ENCODE measurements at places on chromosomes 13 and 19.

- no peak for DNase-seq
Measured at GRCh38 chr13:49932868-49933267, 3.3 kb downstream of the SPRYD7 start.

DNA sequence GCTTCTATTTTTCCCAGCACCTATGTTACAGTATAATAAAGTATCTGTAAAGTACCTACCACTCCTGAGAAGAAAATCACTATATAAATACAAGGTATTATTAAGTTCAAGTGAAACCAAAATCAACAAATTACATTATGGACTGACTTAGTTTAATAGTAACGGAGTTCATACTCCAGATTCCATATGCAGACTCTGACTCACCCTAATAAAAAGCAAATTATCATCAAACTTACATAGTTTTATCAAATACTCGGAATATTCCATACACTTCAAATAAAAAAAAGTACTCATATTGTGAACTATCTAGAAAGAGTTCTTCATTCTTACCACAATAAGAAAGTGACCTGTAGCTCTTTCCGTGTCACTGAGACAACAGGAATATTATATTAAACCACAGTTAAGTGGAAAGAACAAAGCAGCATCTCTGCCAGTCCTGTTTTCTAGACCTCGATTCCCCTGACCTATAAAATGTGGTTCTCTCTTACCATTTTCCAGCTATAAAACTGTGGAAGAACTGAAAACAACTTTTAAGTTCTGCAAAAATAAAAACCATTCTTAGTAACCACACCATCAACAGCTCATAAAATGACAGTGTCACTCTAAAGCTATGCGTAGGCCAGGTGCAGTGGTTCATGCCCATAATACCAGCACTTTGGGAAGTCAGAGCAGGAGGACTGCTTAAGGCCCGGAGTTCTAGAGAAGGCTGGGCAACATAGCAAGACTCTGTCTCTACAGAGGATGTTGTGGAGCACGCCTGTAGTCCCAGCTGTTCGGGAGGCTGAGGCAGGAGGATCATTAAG lies 42.6 kb downstream of the USP12 start:
- no peak for DNase-seq

- no peak for DNase-seq
Measured at GRCh38 chr19:12948612-12949362, 3.1 kb downstream of the RAD23A start.

DNA sequence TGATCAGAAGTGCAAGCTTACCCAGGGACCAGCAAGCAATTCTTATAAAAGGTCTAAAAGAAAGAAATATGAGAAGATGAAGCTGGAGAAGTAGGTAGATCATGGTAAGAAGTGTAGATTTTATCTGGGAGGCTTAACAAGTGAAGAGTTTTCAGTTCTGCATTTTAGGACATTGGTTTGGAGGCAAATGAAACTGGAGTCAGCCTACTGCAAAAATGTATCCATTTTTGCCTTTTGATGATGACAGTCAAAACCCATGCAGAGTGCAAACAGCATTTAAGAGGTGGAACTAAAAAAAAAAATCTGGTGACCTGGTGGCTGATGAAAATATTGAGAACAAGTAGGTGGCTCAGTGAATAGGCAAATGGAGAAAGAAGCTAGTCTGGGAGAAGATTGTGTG lies 216.9 kb downstream of the DNAJC15 start:
- DNase-seq, result no peak

- no peak for DNase-seq
Measured at GRCh38 chr13:96730676-96731075, 263.6 kb downstream of the OXGR1 start.

DNA sequence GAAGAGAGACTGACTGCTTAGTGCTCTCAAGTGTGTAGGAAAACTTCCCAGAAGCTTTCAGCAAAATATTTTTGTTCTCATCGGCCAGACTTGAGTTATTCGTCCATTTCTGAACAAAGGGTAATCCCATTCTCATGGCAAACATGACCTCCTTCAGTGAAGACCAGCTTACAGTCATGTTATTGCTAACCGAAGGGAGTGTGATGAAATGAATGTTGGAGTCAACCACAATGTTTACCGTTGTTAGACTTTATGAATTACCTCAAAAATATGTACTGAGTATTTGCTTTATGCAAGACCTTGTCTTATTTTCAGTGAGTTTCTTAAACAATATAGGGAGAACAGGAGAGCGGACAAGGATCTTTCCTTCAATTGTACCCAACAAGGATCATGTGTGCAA lies 228.6 kb downstream of the LMO7 start:
- no peak for DNase-seq

GRCh38 chr19:2034729-2035589 lies 16.1 kb downstream of the MKNK2 start:
- no peak for DNase-seq

GRCh38 chr19:34188408-34188807 lies 16.1 kb downstream of the LSM14A start:
- DNase-seq, result no peak

DNA sequence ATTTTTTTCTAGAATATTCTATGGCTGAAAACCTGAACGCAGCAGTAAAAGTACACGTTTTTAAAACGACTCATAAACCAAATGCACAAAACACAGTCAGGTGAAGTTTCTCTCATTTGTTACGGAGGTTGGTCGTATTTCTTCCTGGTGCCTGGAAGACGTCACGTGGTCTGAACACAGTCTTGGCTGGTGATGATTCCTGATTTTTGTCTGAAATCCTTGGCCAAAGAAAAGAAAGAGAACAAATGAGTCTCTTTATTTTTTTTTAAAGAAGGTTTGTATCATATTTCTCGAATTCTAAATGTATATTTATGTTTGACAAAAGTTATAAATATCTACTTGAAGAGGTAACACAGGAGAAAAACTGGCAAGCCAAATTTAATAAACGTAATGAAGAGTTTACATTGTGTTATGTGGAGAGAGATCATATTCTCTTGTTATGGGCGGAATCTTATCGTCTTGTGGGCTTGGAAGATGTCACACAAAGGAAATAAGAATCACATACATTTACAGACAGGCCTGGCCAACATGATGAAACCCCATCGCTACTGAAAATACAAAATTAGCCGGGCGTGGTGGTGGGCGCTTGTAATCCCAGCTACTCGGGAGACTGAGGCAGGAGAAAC lies 10.0 kb upstream of the PNMA8A start:
- no peak for DNase-seq

DNA sequence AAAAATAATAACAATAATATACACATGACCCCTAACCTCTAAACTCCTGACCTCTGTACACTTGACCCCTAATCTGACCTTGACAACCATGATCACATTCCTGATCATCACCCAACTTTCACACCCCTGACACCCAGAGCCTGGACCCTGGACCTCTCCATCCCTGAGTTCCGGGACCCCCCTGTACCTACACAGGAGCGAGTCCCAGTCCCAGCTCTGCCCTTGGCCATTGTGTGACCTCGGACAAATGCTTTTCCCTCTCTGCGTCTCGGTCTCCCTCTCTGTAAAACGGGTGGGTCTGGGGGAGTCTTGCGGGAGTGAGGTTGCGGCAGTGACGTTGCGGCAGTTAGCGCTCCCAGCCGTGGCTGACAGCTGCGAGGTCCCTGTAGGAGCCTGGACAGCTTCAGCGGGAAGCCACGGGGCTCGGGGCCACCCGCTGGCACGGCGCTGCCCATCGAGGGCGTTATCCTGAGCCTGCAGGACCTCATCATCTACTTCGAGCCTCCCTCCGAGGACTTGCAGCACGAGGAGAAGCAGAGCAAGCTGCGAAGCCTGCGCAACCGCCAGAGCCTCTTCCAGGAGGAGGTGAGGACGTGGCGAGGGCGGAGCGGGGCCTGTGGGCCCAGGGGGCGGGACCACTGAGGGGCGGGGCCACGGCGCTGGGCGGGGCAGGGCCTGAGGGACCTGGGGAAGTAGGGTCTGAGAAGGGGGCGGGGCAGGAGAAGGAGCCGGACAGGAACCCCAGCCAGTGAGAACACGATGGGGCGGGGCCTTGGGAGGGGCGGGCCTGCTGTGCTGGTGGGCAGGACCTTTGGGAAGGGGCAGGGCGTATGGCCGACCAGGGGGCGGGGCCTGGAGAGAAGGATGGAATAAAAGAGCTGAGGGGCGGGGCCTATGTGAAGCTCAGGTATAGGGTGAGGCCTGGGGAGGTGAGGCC lies 19.2 kb downstream of the RYR1 start:
- DNase-seq, result no peak

DNA sequence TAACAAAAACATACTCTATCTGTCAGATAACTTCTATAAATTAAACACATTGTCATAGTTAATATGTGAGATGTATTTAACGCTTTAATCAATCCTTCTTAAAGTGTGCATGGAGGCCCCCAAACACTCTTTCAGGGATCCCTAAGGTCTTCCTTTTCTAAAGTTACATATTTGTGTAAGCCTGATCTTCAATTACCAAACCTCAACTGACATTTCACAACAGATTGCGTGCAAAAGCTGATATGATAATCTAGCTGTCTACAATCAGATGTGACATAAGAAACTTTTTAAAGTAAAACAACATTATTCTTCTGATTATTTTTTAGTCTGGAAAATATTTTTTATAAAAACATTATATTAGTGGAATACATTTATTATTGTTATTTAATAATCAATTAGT lies 1850.4 kb downstream of the OLFM4 start:
- DNase-seq, result no peak

DNA sequence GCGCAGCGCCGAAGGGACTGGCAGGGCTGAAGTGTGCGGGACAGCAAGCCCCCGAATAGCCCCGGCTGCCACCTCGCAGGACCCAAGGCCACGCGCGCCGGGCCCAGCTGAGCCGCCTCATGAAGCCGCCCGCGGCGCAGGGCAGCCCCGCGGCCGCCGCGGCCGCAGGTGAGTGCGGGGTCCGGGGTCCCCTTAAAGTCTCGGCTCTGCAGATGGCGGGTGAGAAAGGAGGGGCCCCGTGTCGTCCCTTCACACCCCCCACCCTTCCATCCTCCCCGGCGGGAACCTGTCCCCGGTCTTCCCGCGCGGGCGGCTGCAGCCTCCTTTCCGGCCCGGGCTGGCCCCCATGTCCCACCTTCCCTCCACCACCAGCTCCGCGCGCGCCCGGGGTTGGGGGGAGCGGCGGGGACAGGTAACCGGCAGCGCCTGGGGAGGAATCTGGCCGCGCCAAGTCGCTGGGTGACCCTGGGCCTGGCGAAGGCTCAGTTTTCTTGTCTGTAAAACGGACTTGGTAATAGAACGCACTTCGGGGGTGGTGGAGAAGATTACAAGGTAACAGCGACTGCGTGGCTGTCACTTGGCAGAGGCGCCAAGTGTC lies 338 bp downstream of the RGCC start:
- DNase-seq, result no peak

DNA sequence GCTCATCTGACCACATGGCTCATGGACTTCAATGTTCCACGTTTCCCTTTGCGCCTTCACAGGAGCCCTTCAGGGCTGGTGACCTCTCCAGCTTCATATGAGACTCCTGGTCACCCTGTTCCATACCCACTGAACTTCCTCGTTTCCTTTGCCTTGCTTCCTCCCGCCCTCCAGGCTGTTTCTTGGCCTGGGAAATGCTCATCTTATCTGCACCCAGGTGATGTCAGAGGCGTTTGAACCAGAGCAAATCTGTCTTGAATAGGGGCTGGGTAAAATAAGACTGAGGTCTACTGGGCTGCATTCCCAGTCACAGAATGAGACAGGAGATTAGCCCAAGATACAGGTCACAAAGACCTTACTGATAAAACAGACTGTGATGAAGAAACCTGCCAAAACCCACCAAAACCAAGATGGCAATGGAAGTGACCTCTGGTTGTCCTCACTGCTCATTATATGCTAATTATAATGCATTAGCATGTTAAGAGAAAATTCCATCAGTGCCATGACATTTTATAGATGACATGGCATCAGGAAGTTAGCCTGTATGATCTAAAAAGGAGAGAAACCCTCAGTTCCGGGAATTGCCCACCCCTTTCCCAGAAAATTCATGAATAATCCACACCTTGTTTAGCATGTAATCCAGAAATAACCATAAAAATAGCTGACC lies 102.7 kb downstream of the DCLK1 start:
- DNase-seq, result no peak

DNA sequence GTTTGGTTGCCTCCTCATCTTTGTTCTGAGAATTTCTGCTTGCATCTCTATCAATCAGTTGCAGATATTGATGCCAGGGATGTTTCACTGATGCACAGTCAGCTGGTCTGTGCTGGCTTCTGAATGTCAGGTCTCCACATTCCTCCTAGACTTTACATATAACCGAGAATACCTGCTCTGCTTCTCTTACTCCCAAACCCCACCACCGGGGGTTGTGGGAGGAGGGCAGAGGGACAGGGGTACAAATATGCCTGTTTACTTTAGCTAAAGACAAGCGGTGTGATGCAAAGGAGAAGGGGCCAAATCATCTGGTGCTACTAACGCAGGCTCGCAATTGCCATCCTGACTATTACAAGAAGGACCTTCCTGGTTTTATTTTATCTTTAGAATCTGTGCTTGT lies 17.4 kb upstream of the KLHL1 start:
- no peak for DNase-seq

GRCh38 chr19:19858751-19859150 lies 6.9 kb upstream of the ZNF253 start:
- DNase-seq, result no peak

GRCh38 chr19:38099966-38100365 lies 124.1 kb downstream of the DPF1 start:
- DNase-seq, result no peak

- no peak for DNase-seq
Measured at GRCh38 chr19:1250437-1251260, 2.3 kb downstream of the MIDN start.

DNA sequence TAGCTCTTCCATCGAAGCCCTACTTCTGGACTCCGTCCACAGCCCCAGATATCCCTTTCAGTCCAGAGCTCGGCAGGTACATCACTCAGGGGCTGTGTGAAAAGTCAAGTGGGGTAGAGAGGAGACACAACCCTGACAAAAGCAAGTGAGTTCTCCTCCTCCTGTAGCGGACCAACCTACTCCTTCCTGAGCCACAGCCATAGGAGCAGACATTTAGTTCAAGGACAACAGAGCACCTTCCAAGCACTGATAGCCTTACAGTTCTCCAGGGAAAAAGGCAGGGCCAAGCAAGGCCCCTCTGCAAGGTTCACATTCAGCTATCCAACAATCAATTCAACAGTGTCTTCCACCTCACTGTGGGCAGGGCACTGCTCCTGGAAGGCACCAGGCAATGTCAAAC lies 89.0 kb downstream of the FGF14 start:
- DNase-seq, result no peak

- no peak for DNase-seq
Measured at GRCh38 chr13:21613791-21614190, 9.8 kb upstream of the MICU2 start.

- no peak for DNase-seq
Measured at GRCh38 chr19:30791088-30791487, 418.9 kb downstream of the ZNF536 start.

DNA sequence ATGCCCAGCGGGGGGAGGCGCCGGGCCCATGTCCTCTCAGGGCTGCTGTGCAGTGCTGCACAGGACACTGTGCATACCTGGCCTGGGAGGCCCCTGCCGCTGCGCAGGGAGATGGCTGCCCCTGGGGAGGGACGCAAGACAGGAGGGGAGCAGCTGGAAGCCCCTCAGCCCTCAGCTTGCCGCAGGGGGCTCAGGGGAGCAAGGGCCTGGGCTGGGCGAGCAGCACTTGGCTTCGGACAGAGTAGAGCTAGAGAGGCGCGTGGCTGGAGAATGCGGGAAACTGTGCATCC lies 10.9 kb downstream of the CHERP start:
- DNase-seq, result no peak

GRCh38 chr19:56176881-56177280 lies 1.1 kb downstream of the GALP start:
- no peak for DNase-seq
